ENCODE measurements at places on chromosomes 6 and 20.

DNA sequence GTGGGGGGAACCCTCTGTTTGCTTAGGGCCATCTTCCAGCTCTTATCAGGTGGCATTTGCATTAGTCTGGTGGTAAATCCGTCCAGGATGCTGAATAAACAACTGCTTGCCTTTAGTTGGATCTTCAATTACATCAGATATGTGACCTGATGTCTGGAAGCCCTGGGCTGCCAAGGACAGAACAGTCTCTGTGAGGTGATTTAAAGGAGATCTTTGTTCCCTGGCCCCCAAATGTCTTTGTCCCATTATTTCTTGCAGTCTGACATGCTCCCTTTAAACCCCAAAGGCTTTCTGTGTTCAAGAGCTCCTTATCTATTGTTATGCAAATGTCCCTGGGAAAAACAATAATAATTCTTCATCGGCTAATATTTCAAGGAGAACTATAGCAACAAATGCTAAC lies 84.6 kb upstream of the SPTLC3 start:
- DNase-seq = no peak

DNA sequence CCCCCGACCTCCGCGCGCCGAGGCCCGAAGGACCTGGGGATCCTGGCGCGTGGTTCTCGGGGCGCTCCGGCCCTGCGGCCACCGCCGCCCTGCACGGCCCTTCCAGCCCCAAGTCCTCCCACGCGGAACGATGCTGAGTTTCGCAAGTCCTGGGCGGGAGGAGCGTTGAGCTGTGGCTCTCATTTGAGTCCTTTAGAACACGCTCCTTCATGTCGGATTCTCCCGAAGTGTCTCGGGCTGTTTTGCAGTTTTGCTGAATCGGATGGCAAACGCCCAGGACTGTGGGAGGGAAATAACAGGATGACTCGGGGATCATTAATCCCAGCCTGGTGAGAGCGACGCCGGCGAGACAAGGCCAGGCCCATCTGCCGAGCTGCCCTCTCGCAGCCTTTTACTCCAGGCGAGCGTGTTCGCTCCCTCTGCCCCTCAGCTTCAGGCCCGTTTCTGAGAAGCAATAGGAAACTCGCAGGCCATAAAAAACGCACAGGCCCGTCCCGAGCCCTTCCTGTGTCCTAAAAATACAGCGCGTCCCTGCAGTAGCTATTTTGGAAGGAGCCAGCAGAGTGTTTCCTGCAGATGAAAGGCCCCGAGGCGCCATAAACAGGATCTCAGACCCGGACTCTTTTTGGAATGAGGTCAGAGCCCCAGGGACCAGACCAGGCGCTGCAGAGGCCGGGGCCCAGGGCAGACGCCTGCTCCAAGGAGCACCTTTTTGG lies 153.5 kb downstream of the DLL1 start:
- DNase-seq = no peak

DNA sequence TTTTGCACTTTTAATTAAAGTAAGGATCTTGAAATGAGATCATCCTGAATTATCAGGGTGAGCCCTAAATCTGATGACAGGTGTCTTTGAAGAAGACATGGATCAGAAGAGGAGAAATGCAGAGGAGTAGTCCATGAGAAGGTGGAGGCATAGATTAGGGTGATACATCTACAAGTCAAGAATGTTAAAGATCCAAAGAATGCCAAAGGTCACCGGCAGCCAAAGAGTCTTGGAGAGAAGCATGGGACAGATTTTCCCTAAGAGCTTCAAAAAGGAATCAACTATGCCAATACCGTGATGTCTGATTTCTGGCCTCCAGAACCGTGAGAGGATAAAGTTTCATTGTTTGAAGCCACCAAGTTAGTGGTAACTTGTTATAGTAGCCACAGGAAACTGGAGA lies 59.0 kb upstream of the THEMIS start:
- no peak for DNase-seq

DNA sequence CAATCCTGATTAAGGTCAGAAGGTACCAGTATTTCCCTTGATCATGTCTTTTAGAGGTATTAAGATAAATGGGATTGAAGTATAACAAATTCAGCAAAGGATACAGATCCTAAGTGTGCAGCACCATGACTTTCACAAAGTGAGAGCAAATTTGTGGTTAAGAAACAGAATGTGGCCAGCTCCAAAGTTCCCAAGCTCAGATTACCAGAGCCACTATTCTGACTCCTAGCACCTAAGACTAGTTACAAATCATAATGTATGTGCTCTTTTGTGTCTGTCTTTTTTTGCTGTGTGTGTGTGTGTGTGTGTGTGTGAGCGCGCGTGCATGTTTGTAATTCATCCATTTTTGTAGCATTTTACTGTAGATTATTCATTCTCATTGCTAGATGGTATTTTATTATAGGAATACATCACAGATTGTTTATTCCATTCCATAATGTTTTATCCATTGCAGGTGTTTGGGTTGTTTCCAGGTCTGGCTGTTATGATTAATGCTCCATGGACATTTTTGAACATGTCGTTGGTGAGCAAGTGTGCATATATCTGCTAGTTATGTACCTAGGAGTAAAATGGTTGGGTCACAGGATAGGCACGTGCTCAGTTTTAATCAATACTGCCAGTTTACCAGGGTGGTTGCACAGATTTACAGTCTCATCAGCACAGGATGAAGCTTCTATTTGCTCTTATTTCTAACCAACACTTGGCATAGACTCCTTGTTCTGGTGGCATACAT lies 314.0 kb upstream of the JAG1 start:
- no peak for DNase-seq

- no peak for DNase-seq
These were observed 12.3 kb upstream of the CBFA2T2 start for GRCh38 chr20:33477386-33478234.

DNA sequence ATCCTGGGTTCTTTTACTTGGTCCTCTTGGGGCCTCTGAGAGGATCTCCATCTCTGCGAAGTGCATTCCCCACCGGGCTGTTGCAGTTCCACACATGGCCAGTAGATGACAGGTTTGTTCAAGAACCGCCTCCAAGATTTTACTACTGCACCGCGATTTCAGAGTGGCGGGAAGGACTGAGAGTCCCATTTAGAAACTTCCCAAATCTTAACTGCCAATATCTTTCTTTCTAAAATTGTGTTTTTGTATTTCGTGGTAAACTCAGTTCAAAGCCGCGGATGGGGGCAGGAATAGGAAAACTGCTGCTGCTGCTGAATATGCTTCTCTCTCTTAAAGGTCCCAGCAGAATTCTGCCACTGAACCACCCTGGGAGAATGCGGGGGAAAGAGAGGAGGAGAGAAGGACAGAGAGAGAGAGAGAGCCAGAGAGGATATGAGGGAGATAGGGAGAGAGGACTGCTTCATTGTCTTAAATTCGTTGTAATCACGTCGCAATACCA lies 8.6 kb upstream of the BTNL2 start:
- peak; percentile 59 for DNase-seq

DNA sequence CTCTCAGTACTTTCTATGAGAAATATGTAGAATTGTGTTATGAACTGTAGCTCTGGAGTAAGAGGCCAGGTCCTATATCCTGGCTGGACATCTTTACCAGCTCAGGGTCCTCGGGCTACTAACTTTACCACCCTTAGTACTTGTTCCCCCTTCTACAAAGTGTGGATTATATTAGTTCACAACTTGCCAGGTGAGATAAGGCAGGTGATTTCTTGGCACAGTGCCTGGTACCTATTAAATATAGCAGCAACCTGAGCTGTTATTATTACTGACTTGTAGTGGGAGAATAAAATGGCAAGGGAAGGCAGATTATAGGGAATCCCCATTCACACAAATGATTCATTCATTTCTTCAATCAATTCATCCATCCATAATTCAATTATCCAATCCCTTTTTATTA lies 150.1 kb downstream of the DOK5 start:
- no peak for DNase-seq

DNA sequence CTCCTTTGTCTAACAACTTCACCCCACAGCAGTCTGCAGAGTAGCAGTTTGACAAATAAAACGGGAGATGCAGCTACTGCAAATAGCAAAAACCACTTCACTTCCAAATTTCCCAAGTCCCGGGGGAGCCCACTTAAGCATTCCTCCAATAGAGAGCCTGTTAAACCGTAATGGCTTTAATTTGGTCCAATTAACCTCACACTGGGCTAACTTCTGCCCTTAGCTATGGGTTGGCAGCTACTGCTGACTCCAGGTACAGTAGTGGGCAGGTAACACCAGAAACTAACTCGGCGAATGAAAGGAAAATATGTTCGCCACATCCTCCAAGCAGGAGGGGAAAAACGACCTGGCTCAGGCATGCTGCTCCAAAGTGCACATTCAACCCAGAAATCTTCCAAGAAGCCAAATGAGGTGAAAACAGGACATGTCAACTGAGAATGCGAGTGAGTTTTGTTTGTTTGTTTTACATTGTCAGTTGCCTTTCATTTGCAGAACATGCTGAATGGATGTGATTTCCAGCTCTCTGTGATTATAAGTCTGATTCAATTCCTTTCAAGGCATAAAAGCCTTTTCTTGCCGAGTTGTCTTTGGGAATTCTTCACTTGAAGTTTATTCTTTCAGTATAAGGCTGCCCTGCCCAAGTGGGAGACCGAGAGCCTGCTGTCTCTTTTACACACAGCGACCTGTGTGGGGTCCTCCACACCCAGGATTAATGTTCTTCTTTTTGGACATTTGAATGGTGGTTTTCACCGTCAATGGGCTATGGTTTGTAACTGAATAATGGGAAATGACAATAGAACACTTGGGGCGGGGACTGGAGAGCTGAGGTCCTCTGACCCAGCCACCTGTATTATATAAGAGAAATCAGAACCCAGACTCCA lies 117.3 kb upstream of the ARMC2 start:
- no peak for DNase-seq

DNA sequence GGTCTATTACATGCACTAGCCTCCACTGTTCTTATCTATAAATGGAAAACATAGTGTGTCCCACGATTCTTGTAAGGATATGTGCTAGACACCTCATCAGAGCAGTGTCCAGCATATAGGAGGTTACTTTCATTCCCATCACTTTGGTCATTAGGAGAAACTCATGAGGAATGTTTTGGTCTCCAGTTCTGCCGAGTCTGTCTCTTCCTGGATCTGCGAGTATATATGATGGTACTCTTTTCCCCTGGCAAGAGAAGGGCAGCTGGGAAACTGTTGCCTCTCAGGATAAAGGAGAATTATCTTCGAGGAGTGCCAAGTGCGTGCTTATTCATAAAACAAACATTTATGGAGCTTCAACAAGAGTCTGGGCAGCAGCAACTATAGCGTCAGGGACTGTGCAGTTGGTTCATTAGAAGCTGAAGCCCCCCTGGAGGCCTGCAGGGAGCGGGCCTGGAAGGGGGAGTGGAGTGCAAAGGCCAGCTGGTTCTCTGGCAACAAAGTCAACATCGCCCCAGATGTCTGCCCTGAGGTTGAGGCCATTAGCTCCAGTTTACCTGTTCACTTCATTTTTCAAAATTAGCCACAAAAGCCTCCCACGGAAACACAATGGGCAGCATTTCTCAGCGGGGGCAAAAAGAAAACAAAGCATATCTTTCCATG lies 811.9 kb downstream of the MAFB start:
- no peak for DNase-seq

DNA sequence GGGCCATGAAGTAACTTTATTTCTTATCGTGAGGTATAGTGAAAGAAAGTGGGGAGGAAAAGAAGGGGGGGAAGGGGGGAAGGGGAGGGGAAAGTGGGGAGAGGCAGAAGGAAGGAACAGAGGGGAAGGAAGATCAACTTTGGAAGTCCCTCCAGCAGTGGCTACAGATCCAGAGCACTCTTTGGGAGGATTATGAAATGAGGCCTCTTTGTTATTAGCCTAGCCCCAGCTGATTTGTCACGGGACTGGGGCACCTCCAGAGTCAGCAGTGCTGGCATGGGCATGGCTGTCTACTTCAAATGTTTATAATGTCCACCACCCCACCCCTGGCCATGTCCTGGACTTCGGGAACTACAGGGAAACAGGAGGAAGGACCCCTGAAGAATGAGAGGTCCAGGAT lies 7.6 kb downstream of the MOCS1 start:
- DNase-seq = no peak

DNA sequence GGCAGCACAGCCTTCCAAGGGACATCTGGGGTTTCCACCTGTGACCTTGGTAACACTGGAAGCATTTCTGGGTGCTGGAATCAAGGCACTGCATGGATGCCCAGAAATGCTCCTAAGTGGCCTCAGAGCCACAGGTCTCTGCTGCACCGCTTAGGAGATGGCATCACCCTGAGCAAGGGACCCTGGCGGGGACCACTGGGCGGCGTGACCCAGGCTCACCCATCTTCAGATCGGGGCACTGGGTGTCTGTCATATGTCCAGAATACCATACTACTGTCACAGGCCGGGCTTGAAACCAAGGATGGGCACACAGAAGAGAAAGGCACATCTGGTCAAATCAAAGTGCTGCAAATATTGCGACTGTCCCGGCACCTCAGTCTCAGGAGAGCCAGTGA lies 45.9 kb downstream of the SSR1 start:
- no peak for DNase-seq

Measured in AG10803 (cell line).